ENCODE measurements at places on chromosomes 16 and 17. TPM values are rescaled to one million over a fixed set of nuclear protein-coding genes. Genes with fewer than 3 reads are reported as not detected.

DNA sequence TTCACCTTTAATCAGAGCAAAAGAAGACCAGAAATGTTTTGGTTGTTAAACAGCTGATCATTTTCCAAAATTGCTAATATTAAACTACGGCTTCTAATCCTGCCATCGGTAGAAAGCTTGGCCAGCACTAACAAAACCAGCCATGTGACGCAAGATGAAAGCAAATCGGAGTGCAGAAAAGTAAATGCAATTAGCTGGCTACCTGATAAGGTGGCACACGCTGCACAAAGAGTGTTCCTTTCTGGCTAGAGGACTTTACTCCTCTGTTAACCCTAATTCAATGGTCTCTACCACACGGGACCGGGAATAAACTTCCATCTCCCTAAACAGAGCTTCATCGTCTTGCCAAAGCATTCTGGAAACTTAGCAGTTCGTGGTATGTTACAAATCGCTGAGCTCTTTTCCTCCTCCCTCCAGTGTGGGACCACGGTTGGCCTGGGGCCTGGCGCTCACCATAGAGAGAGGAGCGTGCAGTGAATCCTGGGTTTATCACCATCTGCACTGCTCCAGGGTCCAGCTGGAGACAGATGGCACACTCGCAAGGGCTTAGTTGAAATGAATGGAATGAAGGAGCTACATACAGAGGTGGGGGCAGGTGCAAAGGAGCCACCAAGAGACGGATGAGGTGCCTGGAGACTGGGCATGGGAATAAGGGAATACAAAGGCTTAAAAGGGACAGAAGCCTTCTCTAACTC is 10.1 kb upstream of the COG1 start:
- DNase-seq, result no peak

- DNase-seq, result no peak
Observed at GRCh38 chr17:4576161-4576558, 8.2 kb upstream of the SMTNL2 start.

GRCh38 chr17:36001110-36001771 is at the start of gene CCL15:
Gene CCL15 (minus strand): TSS chr17:36001553. CDS start chr17:36001492, 61 bp downstream.
- no peak for DNase-seq

- DNase-seq, result no peak
Observed at GRCh38 chr17:52885882-52886281, 727.4 kb upstream of the CA10 start.

DNA sequence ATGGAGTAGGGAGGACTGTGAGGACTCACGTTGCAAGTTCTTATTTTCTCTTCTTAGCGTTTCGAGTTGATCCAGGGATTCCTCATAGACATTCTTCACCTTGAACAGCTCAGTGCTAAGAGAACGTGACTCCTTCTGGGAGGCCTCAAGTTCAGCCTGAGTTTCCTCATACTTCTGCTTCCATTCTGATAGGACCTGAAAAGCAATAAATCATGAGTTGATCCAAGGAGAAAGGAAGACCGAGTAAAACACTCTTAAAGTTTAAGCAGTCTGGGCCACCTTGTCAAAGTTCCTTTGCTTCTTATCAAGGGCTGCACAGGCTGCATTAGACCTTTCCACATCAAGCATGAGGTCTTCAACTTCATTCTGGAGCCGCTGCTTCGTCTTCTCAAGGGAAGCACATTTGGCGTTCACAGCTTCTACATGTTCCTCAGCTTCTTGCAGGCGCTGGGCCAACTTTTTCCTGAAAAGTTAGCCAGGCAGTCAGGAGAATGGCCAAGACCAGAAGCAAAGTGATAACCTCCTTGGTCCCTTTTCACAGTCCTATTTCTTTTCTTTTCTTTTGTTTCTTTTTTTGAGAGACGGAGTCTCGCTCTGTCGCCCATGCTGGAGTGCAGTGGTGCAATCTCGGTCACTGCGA is 23.8 kb upstream of the MYH13 start:
- DNase-seq, result no peak

DNA sequence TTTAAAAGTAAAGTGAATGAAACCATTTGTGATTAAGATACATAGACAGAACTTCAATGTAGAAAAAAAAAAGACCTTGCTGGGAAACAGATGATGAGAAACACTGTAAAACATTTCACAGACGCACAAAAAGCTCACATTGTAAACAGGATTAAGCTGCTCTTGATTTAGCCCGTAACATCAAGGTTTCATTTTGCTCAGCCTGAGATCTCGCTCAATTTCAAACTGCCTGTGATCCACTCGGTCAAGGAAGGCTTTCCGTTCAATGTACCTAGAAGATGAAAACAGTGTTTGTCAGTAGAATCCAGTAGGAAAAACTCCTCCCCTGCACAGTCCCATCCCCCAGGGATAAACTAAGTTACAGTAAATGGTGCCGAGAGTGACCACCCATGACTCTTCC is 42.3 kb upstream of the BCAR1 start:
- DNase-seq, result no peak

Gene ZNF750
- total RNA-seq, result not detected

Gene ADAP2
- total RNA-seq, result 26.9 TPM
